ENCODE measurements at places on chromosomes 2 and 18.

GRCh38 chr18:50190236-50190635 lies 4.7 kb downstream of the MYO5B start:
- DNase-seq = no peak

DNA sequence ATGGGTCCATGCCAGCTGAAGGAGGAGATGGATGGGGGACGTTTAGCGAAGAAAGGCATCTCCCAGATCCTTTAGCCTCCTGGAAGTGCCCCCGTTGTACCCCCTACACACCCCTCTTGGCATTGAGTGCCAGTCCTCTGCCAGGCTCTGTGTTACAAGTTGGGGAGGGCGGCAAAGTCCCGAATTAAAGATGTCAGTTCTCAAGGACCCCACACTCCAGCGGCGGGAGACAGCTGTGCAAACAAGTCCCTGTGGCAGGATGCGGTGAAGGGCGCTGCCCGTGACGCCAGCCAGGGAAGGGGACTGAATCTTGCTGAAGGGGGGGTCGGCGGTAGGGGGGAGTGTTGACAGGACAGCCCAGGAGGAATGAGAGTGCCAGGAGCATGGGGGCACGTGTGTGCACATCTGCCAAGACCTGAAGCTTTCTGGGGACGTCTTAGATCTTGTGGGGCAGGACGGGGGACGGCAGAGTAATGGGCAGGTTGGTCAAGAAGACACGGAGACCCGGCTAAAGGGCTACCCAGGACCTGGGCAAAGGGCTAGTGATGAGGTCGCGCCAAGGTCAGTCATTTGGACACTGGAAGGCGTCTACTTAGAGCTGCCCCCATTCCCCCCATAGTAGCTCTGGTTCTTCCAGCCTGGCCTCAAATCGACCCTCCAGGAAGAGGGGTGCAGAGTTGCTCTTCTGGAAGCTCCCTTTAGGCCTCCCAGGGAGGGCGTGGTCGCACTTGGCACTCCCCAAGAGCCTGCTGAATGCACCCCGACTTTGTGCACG lies 2.8 kb upstream of the CTDSP1 start:
- DNase-seq = peak; percentile 64

GRCh38 chr2:240868286-240869108 lies at the start of gene AGXT:
Gene AGXT, plus strand, starts transcription at chr2:240868824. Its CDS starts 42 bp downstream, at chr2:240868866.
- DNase-seq = no peak

DNA sequence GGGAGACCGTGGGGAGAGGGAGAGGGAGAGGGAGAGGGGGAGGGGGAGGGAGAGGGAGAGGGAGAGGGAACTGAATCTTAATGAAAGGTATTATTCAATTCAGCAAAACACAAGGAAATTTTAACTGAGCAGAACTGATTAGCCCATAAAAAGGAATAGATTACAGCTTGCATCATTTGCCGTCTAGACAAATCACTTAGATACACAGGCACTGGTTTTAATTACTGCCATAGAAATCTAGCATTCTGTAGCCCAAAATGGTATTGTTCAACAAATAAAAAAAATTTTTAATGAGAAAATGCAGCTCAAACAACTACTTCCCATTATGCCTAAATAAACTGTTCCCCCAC lies 7.9 kb upstream of the KCNF1 start:
- no peak for DNase-seq

DNA sequence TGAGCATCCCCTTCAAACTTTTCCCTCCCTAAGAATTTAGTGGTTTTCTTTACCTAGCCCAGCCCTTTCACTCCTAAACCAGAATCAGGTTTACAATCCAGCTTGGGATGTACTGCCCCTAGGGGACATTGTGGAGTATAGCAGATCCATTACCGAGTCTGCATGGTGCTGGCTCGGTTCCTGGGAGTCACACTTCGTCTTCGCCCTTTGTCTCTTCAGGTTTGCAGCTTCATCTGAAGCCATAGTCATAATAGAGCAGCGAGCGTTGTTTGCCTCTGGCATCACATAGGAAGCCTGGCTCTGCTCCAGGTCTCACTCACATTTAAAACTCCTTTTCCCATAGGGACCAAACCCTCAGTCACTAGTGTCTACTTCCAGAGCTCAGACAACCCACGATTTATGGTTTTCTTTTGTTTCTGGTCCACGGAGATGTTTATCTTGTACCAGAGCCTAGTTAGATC lies 16.8 kb upstream of the LYPD6 start:
- DNase-seq = no peak

DNA sequence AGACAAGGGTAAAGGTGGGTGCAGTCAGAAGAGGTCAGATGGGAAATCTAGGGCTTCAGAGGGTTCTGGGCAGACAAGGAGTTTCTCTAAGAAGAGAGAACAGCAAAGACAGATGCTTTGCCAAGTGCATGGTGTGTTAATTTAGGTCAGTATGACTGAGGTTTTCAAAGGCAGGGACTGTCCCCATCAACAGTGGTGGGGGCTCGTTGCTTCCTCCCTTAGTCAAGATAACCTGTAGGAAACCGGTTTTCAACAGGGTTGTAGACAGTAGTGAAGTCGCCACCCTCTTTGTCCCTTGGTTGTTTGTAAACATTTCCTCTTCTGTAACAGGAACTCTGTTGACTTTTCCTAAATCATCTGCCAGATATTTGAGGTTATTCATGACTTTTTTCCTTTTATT lies 11.6 kb downstream of the RAB12 start:
- DNase-seq = no peak

DNA sequence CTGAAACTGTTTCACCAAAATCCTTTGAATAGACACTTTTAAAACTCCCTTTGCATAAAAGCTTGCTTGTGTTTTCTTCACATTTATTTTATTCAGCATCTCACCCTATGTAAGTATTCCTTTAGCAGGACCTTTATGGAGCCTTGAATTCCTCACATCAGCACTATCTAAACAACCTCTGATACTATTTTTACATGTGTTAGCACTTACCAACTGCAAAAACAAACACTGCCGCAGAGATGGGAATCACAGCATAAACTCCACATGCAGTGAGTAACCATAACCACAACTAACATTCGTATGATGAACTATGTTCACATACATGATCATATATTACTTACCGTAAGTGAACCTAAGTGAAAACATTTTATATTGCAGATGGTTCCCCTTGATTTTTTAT lies 15.4 kb downstream of the FBXO15 start:
- no peak for DNase-seq

- no peak for DNase-seq
These were observed 14.3 kb upstream of the MAP3K2 start for GRCh38 chr2:127401757-127402695.

GRCh38 chr18:34604591-34604990 lies 105.5 kb upstream of the DTNA start:
- no peak for DNase-seq

- no peak for DNase-seq
These were observed 80.1 kb upstream of the MAP3K20 start for GRCh38 chr2:172995323-172996244.

GRCh38 chr2:1718339-1719220 lies 25.7 kb downstream of the PXDN start:
- DNase-seq = no peak

DNA sequence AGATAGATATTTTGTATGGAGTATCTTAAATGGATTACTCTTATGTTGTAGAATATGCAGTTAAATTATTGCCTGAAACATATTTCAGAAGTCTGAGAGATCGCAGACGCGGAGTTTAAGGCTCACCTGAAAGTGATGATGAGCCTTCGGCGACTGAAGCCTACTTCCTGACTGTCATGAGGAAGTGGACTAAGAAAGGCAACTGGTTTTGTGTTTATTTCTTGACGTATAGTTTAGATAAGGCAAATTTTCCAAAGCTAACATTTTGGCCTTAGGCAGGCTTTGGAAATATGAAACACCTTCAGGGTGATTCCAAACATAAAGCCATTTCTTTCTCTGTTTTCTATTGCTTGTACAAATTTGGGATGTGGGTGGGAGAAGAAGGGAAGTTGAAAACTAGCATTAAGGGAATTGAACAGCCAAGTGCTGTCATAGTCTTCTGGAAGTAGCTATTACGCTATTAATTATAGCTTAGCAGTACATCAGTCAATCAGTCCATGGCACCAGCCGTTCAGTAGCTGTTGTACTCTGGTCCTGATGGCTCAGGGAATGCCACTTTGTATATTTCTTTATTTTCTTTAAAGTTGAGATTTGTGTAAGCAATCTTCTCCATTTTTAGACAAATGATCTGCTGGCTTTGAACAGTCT lies 1.5 kb downstream of the GRHL1 start:
- DNase-seq = no peak

DNA sequence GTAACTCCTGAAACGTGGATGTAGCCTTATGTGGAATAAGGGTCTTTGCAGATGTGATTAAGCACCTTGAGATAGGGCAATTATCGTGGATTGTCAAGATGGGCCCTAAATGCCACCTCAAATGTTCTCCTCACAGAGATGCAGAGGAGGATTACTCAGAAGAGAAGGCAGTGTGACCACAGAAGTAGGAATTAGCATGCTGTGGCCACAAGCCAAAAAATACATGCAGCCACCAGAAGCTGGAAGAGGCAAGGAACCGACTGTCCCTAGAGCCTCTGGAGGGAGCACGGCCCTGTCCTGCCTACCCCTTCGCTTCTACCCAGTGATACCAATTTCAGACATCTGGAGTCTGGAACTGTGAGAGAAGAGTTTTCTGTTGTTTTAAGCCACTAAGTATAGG lies 47.3 kb upstream of the MGAT5 start:
- DNase-seq = no peak

DNA sequence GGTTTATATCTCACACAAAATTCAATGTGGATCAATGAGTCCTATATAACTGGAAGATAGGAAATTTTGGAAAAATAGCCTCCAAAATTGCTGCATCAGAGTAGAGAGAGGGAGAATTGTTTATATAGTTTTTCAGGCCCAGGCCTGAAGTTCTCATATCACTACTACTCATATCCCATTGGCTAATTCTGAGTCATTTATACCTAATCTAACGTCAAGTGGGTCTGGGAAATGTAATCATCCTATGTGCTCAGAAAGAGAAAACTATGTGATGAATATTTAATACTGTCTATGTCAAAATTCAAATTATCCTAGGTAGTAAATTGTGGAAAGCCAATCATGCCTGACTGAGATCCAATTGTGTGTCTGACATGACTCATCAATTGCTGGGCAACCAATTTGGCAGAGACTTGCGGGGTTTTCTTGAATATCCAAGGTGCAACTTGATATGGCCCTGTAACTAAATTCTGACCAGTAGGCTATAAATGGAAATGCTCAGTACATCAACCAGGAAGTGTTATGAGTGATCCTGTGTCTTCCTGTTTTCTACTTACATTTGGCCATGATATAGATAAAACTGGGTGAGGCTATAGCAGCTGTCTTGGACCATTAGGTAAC lies 744.4 kb downstream of the KCNJ3 start:
- no peak for DNase-seq

GRCh38 chr2:10306901-10307463 lies 4.3 kb downstream of the HPCAL1 start:
- DNase-seq = no peak

- no peak for DNase-seq
These were observed 510.5 kb upstream of the TNP1 start for GRCh38 chr2:217370391-217370790.

- no peak for DNase-seq
These were observed 27.9 kb upstream of the TTR start for GRCh38 chr18:31563778-31564177.

GRCh38 chr18:1779587-1779986 lies 791.7 kb downstream of the METTL4 start:
- no peak for DNase-seq

DNA sequence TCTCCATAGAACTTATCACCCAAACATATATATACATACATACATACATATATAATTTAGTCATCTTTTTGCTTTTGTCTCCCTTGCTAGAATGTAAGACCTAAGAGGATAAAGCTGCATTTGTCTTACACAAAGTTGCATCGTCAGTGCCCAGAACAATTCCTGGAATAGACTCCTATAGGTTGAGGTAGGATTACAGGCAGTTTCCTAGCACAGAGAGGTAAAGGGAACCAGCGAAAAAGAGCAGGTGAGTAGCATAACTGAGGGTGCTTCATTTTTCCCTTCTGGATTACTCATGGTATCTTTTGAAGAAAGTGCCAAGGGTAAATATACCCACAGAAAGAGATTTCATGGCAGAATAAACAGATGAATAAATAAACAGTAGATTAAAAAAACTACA lies 68.1 kb upstream of the AMMECR1L start:
- DNase-seq = no peak

GRCh38 chr2:82795446-82795845 lies 1663.6 kb downstream of the SUCLG1 start:
- DNase-seq = no peak

DNA sequence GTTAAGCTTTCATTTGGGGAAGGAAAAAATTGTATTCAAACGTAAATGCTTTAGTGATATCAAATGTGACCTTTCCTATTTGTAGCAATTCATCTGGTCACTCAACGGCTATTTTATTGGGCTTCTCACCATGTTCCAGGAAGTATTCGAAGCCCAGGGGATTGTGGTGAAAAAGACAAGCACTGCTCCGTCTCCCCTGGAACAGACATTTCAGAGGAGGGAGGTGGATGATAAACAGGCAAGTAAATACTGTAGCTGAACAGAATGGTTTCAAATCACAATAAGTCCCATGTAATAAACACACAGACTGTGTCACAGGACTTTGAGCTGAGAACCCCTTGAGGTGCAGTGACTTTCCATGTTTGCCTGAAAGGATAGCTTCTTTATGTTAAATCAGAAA lies 464.7 kb upstream of the HNRNPA3 start:
- no peak for DNase-seq

DNA sequence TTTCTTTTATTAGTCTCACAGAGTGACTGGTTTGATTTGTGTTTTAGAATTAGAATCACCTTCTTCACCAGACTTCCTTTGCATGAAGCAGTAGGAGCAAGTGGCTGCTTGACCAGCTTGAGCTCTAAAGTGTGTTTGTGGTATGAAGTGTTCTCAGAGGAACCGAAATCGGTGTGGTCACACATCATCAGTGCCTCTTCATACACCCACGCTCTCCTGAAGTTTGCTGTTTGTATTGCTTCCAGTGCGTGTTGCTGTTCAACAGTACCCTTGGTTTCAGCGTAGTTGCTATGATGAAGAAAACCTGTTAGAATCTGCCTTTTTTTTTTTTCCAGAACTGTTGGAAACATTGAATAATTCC lies 77.9 kb downstream of the LIMS1 start:
- peak; percentile 46 for DNase-seq

- no peak for DNase-seq
These were observed 33.5 kb downstream of the MGAT5 start for GRCh38 chr2:134287323-134287722.

DNA sequence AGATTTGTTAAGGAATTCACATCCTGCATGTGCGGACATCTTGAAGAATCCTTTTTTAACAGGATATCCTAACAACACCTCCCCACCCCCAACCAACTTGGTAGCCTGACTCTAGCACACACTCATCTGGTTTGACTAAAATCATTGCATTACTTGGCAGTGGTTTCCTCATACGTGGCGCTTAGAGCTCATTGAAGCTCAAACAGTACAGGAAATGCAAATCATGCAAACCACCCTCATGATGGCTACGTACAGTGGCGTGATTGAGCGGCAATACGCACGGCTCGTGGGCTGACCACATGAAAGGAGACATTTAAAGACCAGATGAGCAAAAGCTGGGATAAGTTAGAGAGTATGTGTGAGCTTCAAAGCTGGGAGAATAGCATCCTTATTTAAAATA lies 336.2 kb downstream of the ZEB2 start:
- peak; percentile 66 for DNase-seq

GRCh38 chr2:111984213-111984604 lies 70.9 kb upstream of the TMEM87B start:
- no peak for DNase-seq

Measured in activated CD4-positive, alpha-beta T cell treated with anti-CD3 and anti-CD28 coated beads for 4 hours (primary cell).